Osteoblast (primary cell): ENCODE measurements at places on chromosomes 1 and 21. TPM values are rescaled to one million over a fixed set of nuclear protein-coding genes. Genes with fewer than 3 reads are reported as not detected.
A peak's percentile ranks its signal among the peaks of the same experiment; 100 is the strongest.

RUNX3 gene
- 1.8 and 3.6 TPM in 2 replicates for total RNA-seq

RGS7 gene
- total RNA-seq = 0.36 and 0.59 TPM in 2 replicates

DNA sequence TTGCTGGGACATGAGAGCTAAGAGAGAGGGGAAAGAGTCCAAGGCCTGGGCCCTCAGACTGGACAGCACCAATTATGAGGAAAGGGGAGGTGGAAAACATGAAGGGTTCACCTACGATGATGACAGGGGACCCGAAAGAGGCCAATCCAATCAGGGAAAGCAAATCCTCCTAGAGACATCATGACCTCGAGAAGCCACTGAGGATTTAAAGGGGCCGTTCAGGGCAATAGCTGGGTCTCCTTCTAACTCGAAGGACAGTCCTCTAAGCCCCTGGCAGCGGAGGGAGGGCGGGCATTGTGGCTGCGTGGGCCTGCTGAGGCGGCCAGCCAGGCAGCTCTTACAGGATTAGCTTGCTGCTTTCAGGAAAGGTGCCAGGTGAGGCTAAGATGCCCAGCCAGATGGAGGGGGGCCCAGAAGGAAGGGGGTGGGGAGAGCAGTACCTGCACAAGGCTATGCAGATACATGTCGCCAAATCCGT is 7.4 kb downstream of the MEF2D start:
- H3K4me1 ChIP-seq = peaks cover 80% of the 10 kb centered on the region
- H3K27me3 ChIP-seq = no peaks in the 10 kb centered on the region
- H3K4me3 ChIP-seq = no peak overlapping the region

- no peak overlapping the region for H3K27ac ChIP-seq
- H3K4me3 ChIP-seq = no peak overlapping the region
- no peak for DNase-seq
These were observed 37.1 kb downstream of the SLC30A1 start for GRCh38 chr1:211541720-211542477.

DNA sequence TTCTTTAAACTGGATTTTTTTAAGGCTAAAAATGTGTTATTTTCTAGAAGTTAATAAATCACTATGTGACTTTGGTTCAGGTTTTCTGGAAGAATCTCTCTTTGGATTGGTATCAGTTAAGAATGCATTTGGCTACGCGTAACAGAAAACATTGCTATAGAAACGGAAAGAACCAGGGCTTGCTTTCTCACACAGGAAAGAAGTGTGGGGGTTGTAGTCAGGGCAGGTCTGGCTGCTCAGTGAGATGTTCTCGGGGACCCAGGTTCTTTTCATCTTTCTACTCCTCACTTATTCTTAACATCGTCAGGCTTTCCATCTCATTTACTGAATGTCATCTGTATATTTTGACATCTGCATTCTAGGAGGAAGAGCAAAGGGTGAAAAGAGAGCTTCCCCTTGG is 191.4 kb downstream of the ZBTB18 start:
- no peak overlapping the region for H3K4me3 ChIP-seq
- H3K36me3 ChIP-seq = no peaks in the 10 kb centered on the region
- no peak overlapping the region for H3K27ac ChIP-seq

GRCh38 chr21:34353182-34353581 is 10.6 kb upstream of the KCNE2 start:
- H3K27ac ChIP-seq = no peak overlapping the region
- no peaks in the 10 kb centered on the region for H3K4me1 ChIP-seq
- H3K36me3 ChIP-seq = no peaks in the 10 kb centered on the region
- no peak overlapping the region for H3K4me3 ChIP-seq

DNA sequence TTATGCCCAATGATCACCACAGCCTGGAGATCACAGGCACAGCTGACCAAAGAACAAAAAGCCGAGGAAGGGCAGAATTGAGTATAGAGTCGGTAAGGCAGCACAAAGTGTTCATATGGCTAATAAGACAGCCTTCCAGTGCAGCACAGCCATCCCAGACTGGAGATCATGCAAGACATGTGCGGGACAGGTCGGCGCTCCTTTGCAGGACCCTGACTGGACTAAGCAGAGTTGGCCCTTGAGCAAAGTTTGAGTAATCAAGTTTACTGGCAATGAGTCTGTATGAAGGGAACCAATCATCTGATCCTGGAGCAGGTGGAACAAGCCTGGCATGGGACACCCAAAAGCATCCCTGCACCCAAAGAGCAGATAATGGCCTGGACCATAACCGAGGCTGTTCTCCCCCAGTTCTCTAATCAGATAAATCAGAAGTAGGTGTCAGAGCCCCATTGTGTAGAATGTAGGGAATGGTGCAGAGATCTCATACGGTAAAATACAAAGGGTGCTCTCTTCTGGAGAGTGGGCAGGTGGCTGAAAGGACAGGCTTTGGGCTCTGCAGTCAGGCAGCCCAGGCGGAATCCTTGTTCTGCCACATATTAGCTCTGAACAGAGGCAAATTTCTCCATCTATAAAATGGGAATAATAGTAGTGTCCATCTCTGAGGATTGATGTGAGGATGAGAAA is 10.7 kb upstream of the DNASE2B start:
- no peak overlapping the region for H3K4me3 ChIP-seq
- no peak overlapping the region for H3K27ac ChIP-seq
- peak; percentile 23 for DNase-seq

GRCh38 chr1:204408074-204408507 is 3.5 kb downstream of the PPP1R15B start:
- peak overlapping the region; percentile 99 for H3K27ac ChIP-seq
- H3K4me1 ChIP-seq = peaks cover 12% of the 10 kb centered on the region
- no peaks in the 10 kb centered on the region for H3K27me3 ChIP-seq
- peaks cover 36% of the 10 kb centered on the region for H3K36me3 ChIP-seq

LIPI gene
- not detected in 2 replicates for total RNA-seq

DNA sequence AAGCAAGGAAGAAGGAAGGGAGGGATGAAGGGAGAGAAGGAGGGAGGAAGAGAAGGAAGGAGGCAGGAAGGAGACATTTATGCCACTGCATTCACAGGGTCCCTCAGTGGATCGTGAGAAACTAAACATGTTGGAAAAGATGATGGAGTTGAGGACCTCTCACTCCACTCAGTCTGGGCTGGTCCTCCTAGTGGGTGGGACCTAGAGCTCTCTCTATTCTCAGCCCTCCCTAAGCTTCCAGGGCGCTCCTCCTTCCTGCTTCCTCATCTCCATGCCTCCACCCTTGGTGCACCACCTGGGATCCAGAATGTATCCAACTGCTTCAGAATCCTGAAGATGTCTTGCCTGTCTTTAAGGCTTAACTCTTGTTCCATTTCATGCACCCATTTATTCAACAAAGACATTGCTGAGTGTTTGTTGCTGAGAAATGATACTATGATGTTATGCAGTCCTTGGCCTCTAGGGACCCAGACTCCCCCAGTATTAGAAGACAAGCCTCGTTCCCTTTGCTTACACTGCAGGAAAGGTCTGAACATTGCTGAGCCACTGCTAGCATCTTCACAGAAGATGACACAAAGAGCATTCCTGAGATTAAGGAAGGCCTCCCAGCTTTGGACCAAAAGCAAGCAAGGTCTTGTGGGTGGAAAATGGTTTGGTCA is 88.5 kb downstream of the BEND5 start:
- no peak overlapping the region for H3K27ac ChIP-seq
- H3K27me3 ChIP-seq = peaks cover 2% of the 10 kb centered on the region
- no peak for DNase-seq
- H3K4me3 ChIP-seq = no peak overlapping the region

- H3K4me3 ChIP-seq = no peak overlapping the region
- H3K27me3 ChIP-seq = no peaks in the 10 kb centered on the region
- H3K36me3 ChIP-seq = no peaks in the 10 kb centered on the region
- DNase-seq = no peak
- H3K27ac ChIP-seq = peak overlapping the region; percentile 15
These were observed 405.1 kb upstream of the ADAMTS5 start for GRCh38 chr21:27371975-27372331.

BCAR3 gene
- 34.0 and 37.1 TPM in 2 replicates for total RNA-seq

DNA sequence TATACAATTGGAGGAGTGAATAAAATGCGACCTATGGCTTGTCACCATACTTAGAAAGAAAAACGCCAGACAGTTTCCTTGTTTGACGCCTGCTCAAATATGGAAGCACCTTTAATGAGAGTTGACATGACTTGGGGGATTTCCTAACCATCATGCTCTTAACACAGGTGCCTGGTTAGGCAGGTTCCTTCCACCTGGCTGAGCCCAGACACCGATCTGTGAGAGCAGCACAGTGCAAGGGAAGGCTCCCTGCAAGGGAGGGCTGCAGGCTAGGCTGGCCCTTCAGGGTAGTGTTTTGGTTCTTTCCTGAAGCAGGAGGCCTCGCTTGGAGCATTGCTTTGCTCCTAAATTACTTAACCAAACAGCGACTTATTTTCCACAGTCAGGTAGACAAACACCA is 24.6 kb upstream of the KLHDC8A start:
- H3K27me3 ChIP-seq = peaks cover 6% of the 10 kb centered on the region
- DNase-seq = no peak
- H3K36me3 ChIP-seq = no peaks in the 10 kb centered on the region
- no peak overlapping the region for H3K4me3 ChIP-seq
- no peak overlapping the region for H3K27ac ChIP-seq

CD5L gene
- not detected in 2 replicates for total RNA-seq

PRRX1 gene
- 307 and 427 TPM in 2 replicates for total RNA-seq

IGSF9 gene
- under 0.01 TPM in 2 replicates for total RNA-seq

GRCh38 chr1:156586892-156587477 is 4.6 kb upstream of the NAXE start:
- H3K36me3 ChIP-seq = no peaks in the 10 kb centered on the region
- H3K4me1 ChIP-seq = peaks cover 7% of the 10 kb centered on the region
- H3K4me3 ChIP-seq = no peak overlapping the region

DNA sequence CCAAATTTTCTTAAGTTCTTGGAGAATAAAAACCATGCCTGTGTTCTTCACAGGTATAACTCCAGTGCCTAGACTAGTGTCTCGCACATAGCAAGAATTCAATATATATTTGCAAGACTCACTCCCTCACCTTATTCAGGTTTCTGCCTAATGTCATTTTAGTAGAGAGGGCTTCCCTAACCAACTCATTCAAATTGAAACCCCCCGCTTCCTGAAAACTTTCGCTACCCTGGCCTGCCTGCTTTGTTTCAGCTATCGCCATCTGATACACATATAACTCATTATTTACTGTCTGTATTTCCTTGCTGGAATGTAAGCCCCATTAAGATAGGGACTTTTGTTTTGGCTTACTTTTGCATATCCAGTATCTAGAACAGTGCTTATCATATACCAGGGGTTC is 8.6 kb downstream of the YARS1 start:
- no peak overlapping the region for H3K27ac ChIP-seq

GRCh38 chr21:25722631-25723030 is 12.1 kb downstream of the ATP5PF start:
- no peak overlapping the region for H3K4me3 ChIP-seq
- H3K27me3 ChIP-seq = no peaks in the 10 kb centered on the region
- no peaks in the 10 kb centered on the region for H3K4me1 ChIP-seq
- no peak for DNase-seq
- H3K36me3 ChIP-seq = peaks cover 54% of the 10 kb centered on the region

SLC25A34 gene
- total RNA-seq = 1.4 and 1.5 TPM in 2 replicates

GRCh38 chr1:9194024-9194423 is 40.5 kb upstream of the H6PD start:
- H3K27ac ChIP-seq = peak overlapping the region; percentile 98
- peaks cover 11% of the 10 kb centered on the region for H3K36me3 ChIP-seq
- no peaks in the 10 kb centered on the region for H3K27me3 ChIP-seq
- DNase-seq = peak; percentile 75
- no peak overlapping the region for H3K4me3 ChIP-seq

DNA sequence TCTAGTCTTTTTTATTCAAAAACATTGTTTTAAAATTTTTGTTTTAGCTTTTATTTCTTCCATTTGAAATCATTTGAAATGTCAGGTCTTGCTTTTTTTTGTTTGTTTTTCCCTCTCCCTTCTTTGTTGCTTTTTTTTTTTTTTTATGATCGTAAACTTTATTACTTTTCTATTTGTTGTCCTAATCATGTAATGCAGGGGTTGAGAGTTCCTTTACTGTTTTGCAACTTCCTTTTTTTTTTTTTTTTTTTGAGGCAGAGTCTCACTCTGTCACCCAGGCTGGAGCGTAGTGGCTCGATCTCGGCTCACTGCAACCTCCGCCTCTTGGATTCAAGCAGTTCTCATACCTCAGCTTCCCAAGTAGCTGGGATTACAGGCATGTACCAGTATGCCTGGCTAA is 24.8 kb downstream of the IVNS1ABP start:
- H3K36me3 ChIP-seq = peaks cover 29% of the 10 kb centered on the region
- no peaks in the 10 kb centered on the region for H3K4me1 ChIP-seq
- H3K27me3 ChIP-seq = no peaks in the 10 kb centered on the region
- no peak for DNase-seq

DNA sequence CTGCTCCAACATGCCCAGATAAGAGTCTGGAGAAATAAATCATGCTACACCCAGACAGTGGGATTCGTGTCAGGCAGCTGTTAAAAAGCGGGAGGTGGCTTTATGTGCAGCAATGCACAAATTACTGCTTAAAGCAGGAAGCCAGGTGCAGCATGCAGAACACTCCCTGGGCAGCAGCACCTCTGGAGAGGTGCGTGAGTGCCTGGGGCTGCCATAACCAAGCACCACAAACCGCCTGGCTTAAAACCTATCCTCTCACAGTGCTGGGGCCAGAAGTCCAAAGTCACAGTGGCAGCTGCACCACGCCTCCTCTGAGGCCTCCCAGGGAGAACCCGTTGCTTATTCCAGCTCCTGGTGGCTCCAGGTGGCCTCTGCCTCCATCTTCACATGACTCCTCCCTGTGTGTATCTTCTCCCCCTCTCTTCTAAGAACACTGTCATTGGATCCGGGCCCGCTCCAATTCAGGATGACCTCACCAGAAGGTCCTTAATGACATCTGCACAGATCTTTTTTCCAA is 115.6 kb downstream of the SIK1 start:
- no peak for DNase-seq
- no peaks in the 10 kb centered on the region for H3K27me3 ChIP-seq
- H3K36me3 ChIP-seq = no peaks in the 10 kb centered on the region

DNA sequence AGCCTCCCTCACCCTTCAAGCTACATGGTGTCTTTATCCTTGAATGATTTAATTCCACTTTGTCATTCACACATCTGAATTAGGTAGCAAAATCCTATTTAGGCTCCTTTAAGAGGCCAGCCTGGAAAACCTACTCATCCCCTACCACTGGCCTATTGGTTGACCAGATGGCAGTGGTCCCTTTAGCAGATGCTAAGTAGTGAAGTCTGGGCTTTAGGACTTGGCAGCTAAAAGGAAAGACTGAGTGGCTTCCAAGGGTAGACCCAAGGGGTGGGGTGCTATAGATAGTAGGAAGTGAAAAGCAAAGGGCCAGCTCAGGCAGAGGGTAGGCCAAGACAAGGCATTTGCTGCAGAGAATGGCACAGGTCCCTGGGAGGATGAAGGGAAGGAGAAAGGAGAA is 46.6 kb downstream of the KCNJ6 start:
- no peaks in the 10 kb centered on the region for H3K36me3 ChIP-seq
- H3K27ac ChIP-seq = no peak overlapping the region
- no peak overlapping the region for H3K4me3 ChIP-seq
- H3K27me3 ChIP-seq = no peaks in the 10 kb centered on the region

DNA sequence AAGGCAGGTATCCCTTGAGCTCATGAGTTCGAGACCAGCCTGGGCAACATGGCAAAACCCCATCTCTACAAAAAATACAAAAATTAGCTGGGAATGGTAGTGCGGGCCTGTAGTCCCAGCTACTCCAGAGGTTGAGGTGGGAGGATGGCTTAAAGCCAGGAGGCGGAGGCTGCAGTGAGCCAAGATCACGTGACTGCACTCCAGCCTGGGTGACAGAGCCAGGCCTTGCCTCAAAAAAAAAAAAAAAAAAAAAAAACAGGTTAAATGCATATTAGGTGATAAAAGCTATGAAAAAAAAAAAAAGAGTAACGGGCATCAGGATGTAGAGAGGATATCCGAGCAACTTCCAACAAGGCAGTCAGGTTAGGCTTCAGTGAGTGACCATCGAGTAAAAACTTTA is 2.8 kb upstream of the SRRM1 start:
- peaks cover 22% of the 10 kb centered on the region for H3K4me1 ChIP-seq
- H3K4me3 ChIP-seq = no peak overlapping the region
- H3K27me3 ChIP-seq = no peaks in the 10 kb centered on the region
